Suprapubic skin (tissue), 4 donors: ENCODE measurements at places on chromosomes 6 and 20. TPM values are rescaled to one million over a fixed set of nuclear protein-coding genes. Genes with fewer than 3 reads are reported as not detected.

DNA sequence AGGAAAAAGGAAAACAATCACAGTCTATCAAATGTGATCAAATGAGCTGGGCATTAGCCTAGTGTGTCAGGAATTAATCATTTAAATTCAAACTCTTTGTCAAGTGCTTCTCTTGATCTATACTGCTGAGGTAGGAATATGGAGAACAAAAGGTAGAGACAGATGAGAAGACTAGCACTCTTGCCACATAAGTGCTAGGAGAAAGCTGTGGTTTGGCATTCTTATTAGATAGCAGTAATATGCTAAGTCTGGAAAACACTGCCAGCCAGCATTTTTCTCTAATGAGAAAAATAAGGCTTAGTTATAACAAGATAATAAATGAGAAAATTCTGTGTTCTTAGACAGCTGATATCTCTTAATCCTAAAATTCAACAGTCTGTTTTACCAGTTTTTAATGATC, 38.9 kb downstream of the ORC3 start:
- H3K27me3 ChIP-seq: no peaks in the 10 kb centered on the region
- no peak overlapping the region for H3K4me3 ChIP-seq

DNA sequence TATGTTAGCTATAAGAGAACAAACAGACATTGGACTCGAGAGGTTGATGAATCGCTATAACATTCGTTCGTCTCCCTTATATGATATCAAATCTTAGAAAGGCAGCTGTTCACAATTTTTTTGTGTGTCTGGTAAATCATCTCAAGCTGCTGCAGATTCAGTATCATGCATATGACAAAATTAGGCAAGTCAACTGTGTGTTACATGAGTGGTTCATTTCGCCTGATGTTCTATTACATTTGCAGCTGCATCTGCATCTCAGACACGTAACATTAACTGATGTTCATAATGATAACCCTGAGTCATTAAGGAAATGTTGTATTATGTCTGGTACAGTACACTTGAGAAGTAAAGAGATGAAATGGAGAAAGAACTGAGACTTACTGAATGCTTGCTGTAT, 92.1 kb downstream of the NKAIN2 start:
- H3K4me3 ChIP-seq: no peak overlapping the region
- no peak overlapping the region for H3K27ac ChIP-seq
- no peaks in the 10 kb centered on the region for H3K4me1 ChIP-seq
- H3K36me3 ChIP-seq: no peaks in the 10 kb centered on the region

Gene HSPA1A
- total RNA-seq: 464 TPM

GRCh38 chr6:43970913-43971775, 156.1 kb downstream of the MRPL14 start:
- H3K36me3 ChIP-seq: no peaks in the 10 kb centered on the region
- no peak overlapping the region for H3K27ac ChIP-seq
- DNase-seq: no peak
- no peaks in the 10 kb centered on the region for H3K27me3 ChIP-seq
- no peak overlapping the region for H3K4me3 ChIP-seq

Gene PRSS16
- 7.7 TPM for total RNA-seq
